ENCODE measurements at places on chromosomes 5 and 9.

DNA sequence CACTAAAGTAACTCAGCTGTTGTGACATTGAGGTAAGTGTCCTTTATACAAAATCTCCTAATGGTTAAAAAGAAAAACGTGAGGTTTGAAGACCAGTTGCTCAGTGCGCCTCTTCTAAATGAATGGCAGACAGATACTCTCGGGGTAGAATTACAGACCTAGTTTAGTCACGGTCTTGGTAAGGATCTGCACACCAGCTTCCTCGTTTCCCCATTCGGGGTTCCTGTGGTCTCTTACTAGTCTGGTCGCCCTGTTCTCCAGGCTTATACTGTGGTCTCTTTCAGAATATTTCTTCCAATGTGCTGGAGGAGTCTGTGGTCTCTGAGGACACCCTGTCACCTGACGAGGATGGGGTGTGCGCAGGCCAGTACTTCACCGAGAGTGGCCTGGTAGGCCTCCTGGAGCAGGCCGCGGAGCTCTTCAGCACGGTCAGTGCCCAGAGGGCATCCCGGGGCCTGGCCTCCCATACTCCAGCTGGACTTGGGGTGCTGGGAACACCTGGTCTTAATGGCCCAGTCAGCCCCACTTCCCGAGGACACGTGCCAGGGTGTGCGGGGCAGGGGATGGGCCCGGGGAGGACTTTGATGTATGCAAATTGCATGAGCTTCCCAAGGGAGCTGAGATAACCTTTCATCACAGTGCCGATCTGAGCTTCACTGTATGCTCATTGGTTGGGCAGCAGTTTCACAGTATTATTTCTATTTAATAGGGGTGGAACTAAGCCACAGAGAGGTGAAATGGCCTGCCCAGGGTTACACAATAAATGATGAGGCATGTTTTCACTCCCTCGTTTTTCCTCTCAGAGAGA is 224.5 kb downstream of the DOCK8 start:
- no peak for DNase-seq

- no peak for DNase-seq
These were observed 28.7 kb downstream of the ANKRD33B start for GRCh38 chr5:10592601-10593000.

DNA sequence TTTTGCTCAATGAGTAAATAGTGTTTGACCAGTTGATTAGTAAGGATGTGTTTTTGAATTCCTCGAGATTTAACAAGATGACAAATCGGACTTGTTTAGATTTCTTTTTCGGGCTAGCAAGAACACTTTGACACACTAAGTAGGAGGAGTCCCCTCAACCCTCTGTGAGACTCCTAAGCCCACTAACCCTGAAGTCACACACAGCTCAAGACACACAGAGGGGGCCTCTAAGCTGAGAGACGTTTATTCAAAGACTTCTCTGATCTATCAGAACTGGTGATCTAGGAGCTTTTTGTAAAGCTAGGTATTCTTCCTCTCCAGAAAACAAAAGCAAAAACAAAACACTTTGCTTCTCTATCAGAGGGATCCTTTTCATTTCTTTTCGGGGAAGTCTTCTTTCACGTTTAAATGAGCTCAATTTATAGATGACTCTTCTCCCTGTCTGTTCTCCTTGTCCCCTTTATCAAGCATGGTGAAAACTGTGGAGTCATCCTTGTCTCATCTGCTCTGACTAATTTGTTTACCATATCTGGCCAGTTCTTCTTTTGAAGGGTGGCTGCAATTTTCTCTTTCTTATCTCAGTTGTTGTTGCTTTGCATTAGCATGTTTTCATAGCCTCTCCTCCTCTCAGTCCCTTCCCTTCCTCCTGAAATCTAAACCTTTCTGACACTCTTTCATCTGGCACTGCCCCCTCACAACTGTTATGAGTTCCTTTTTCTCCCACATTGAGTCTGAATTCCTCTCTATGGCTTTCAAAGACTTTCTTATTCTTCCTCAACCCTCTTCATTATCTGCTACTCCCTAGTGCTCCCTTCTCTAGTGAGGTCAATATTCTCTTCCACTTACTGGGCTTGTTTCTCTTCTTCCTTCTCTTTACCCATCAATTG is 68.5 kb upstream of the RAI14 start:
- peak; percentile 45 for DNase-seq

GRCh38 chr5:31477516-31477915 is 54.4 kb downstream of the DROSHA start:
- no peak for DNase-seq

DNA sequence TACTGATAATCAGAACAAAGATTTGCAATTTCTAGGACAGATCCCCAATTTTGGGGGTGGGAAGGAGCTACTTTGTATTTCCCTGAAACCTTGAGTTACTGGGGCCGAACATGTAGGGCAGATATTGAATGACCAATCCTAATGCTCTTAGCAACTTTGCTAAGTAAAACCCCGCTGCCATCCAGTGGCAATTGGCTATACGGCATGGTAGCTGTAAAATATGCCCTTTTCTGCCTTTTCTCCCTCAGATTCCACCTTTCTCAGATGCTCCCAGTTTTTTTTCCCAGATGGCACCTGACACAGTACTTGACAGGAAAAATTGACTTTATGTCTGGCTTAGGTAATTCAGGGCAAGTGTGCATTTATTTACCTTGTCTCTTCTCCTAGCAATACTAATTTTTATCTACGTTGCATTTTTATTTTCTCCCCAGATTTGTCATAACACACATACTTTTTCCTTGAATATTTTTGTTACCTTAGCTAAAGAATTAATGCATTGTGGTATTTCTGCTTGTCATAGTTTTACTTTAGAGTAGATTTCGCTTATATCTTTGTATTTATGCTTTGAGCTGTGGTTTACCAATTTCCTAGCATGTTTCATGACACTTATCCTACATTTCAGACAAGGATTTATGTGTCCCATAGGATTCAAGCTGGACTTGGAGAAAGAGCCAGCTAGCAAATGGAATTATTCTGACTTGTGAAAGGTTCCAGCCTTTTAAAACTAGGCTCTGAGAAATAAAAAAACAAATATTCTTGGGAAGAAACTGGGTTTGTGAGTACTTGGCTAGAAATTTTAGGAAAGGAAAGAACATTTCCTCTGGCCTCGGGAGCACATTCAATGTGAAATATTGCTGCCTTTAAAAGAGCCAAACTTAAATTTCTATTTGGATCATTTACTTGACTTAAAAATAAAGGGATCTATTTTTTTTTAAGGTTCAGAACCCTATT is 37.4 kb downstream of the PIK3R1 start:
- DNase-seq: no peak

- peak; percentile 1 for DNase-seq
These were observed 239.7 kb downstream of the MLLT3 start for GRCh38 chr9:20382460-20383071.

DNA sequence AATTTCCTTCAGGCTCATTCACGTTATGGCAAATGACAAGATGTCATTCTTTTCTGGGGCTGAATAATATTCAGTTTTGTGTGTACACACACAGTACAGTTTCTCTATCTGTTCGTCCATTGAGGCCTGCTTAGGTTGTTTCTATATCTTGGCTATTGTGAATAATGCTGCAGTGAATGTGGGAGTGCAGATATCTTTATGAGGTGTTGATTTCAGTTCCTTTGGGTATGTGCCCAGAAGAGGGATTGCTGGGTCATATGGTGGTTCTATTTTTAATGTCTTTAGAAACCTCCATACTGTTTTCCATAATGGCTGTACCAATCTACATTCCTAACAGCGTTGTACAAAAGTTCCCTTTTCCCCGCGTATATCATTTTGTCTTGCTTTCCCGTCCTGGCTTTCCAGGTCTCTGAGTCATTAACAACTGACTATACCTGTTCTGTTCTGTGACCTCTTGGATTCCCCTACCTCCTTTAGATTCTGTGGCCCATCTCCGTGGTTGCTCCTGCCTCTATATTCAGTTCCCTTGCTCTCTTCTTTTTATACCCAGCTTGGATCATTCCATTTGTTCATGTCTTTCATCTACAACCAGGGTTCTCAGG is 6.8 kb downstream of the SNX30 start:
- no peak for DNase-seq

DNA sequence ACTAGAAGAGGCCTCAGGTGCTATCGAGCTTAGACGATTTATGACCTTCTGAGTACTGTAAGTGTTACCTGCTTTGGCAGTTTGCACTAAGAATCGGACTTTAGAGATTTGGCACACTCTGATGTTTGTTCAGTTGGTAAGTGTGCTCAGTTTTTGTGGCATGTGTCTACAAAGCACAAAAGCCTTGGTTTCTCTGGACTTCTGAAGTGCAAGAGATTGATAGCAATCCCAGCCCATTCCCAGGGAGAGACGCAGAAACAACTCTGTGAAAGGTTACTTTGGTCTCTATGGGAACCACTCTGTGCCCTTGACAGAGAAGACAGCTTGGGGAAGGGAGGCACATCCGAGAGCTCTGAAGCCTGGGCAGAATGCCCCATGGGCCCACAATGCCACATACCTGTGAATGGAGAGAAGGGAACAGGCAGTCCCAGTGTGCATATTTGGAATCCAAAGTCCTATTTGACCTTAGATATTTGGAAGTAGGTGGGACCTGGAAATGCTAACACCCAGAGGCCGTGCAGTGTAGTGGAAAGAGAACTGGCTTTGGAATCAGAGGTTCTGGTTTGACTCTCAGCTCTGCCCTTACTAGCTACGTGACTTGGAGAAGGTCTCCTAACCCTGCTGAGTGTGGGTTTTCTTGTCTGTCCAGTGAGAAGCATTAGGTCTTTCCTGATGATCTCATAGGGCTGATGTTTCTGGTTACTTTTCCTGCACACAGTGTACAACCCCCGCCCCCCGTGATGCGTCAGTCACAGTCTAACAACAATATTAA is 194.3 kb upstream of the VLDLR start:
- DNase-seq: no peak

GRCh38 chr9:70480405-70480980 is 66.0 kb upstream of the KLF9 start:
- DNase-seq: no peak

GRCh38 chr9:89798547-89799120 is 193.8 kb downstream of the GADD45G start:
- no peak for DNase-seq

DNA sequence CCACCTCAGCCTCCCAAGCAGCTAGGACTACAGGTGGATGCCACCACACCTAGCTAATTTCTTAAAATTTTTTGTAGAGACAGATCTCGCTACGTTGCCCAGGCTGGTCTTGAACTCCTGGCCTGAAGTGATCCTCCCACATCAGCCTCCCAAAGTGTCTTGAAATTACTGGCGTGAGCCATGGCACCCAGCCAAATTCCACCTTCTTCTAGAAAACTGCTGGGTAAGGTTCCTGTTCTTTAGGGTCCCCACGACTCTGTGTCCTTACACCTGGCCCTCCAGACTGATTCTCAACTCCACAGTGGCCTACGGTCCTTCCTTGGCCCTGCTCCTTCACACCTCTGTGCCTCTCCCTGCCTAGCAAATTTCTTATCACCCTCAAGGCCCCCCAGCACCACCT is 1.9 kb downstream of the MAPK9 start:
- no peak for DNase-seq

GRCh38 chr5:171869956-171870355 is 84.3 kb downstream of the SMIM23 start:
- DNase-seq: no peak

- DNase-seq: no peak
These were observed 55.0 kb downstream of the IPPK start for GRCh38 chr9:92614763-92615461.
